Fibroblast of skin of back (primary cell): ENCODE measurements at places on chromosomes 13 and 19.

DNA sequence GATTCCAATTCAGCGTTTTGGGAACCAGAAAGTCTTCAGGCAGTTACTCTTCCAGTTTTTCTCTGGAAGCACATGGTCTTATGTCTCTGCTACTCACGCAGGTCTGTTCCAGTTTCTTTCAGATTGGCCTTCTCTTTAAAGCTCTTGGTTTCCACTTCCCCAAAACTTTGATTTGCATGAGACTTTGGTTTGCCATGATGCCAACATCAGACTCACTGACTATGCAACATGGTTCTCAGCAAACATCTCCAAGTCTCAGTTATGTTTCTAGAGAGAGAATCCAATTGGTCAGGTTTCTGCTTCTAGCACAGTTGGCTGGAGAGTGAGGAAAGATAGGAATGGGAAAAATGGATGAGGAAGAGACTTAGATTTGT is 3.1 kb downstream of the AKAP11 start:
- DNase-seq, result no peak

DNA sequence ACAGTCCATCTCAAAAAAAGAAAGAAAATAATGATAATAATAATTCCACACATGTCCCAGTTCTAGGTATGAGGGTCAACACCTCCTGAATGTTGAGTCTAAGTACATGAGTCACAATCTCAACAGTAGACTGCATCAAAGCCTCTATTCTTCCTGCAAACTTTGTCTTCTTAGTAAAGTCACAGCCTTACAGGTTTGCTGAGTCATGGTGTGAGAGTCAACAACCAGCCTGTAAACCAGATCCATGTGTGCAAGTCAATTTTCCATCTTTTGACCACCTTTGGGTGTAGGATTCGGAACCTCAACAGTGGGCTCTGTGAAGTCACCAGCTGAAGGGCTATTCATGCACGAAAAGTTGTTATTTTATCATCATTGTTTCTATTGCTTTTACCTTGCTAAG is 25.7 kb upstream of the ZNF729 start:
- no peak for DNase-seq

DNA sequence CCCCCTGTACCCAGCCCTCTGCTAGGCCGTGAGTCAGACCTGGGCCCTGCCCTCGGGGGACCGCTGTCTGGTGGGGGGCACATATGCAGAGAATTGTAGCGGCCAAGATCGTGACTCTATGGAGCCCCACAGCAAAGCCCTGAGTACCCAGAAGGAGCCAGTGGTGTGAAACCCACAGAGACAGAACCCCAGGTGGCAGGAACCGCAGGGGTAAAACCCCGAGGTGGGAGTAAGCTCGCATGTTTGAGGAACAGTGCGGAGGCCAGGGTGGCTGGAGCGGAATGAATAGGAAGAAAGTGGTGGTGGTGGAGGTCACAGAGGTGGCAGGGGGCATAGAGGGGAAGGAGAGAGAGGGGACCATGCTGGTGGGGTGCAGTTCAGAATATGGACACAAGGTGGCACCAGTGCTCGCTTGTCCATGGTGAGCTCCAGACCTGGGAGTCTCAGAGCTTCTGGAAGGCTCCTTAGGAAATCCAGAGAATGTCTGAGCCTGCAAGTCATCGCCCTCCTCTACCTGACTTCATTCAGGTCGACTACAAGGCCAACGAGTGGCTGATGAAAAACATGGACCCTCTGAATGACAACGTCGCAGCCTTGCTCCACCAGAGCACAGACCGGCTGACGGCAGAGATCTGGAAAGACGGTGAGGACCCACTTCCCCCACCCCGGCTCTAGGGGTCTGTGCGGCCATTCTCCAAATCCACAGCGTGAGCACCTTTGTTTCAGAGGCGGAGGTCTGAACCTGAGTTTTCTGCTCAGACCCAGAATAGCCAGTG is 48.9 kb downstream of the MYH14 start:
- no peak for DNase-seq

- DNase-seq, result no peak
Observed at GRCh38 chr19:12665281-12665573, 1.3 kb downstream of the MAN2B1 start.

- DNase-seq, result no peak
Observed at GRCh38 chr19:18999896-19000620, 33.3 kb downstream of the SUGP2 start.

GRCh38 chr13:87123987-87124784 is 547.0 kb upstream of the SLITRK5 start:
- DNase-seq, result peak; percentile 96

GRCh38 chr19:41426952-41427646 is at the start of gene B3GNT8:
Gene B3GNT8 (minus strand): TSS chr19:41427374. CDS start chr19:41426778, 596 bp downstream.
- DNase-seq, result peak; percentile 71

GRCh38 chr13:75391432-75392100 is 90.4 kb downstream of the TBC1D4 start:
- DNase-seq, result no peak

GRCh38 chr13:27203854-27204253 is 32.2 kb upstream of the USP12 start:
- DNase-seq, result peak; percentile 8

DNA sequence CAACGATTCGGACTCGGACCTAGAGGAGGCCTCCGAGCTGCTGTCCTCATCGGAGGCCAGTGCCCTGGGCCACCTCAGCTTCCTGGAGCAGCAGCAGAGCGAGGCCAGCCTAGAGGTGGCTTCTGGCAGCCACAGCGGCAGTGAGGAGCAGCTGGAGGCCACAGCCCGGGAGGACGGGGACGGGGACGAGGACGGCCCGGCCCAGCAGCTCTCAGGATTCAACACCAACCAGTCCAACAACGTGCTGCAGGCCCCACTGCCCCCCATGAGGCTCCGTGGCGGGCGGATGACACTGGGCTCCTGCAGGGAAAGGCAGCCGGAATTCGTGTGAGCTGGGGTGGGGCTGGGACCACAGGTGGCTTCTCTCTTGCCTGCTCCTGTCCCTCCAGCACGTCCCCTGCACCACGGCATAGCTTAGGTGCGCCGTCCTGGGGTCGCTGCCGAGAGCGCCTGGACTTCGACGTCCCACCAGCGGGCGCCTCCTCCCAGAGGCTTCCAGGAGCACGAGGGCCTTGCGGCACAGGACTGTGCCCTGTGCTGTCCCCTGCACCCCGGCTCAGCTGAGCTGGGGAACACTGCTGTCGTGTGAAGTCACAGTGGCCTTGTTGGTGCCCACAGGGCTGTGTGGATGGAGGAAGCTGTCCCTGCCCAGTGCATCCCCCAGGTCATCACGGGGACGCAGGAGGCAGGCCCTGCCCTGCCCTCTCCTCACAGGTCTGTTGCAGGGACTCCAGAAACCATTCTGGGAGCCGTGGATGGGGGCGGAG is 9.3 kb downstream of the POLR2E start:
- DNase-seq, result no peak

GRCh38 chr19:18049385-18049784 is 37.3 kb downstream of the IL12RB1 start:
- DNase-seq, result no peak

GRCh38 chr13:94952787-94953186 is 240.4 kb upstream of the SOX21 start:
- no peak for DNase-seq

DNA sequence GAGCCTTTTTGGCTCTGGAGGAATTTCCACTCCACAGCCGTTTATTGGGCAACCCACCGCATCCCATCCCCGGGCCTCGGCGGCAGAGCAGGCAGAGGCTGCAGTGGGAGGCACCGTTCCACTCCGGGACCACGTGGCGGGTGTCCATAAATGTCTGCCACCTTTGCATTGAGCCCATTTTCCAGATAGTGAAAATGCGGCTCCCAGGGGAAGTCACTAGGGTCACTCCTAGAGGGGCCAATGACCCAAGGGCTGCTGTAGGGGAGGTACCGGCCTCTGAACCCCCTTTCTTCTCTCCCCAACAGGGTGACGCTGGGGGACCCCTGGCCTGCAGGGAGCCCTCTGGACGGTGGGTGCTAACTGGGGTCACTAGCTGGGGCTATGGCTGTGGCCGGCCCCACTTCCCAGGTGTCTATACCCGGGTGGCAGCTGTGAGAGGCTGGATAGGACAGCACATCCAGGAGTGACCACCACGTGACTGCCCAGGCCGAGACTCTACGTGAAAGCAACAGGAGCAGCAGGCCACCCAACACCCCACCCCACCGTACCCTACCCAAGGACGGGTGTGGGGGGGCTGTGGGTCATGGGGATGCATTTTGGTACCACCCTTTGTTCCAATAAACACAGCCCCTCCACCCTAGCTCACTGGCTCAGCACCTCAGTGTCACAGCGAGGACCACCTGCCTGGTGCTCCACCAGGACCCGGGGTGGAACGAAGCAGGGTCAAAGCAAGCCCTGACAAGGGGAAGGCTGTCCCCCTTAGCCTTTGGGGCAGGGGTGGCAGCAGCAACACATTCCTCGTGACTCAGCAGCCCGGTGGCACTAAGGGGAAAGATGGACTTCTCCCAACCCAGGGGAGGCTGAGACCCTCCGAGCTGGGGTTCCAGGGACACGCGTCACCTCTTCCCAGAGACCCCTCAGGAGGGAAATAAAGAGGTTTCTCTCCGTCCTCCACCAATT is 1.5 kb downstream of the TIMM13 start:
- DNase-seq, result no peak

DNA sequence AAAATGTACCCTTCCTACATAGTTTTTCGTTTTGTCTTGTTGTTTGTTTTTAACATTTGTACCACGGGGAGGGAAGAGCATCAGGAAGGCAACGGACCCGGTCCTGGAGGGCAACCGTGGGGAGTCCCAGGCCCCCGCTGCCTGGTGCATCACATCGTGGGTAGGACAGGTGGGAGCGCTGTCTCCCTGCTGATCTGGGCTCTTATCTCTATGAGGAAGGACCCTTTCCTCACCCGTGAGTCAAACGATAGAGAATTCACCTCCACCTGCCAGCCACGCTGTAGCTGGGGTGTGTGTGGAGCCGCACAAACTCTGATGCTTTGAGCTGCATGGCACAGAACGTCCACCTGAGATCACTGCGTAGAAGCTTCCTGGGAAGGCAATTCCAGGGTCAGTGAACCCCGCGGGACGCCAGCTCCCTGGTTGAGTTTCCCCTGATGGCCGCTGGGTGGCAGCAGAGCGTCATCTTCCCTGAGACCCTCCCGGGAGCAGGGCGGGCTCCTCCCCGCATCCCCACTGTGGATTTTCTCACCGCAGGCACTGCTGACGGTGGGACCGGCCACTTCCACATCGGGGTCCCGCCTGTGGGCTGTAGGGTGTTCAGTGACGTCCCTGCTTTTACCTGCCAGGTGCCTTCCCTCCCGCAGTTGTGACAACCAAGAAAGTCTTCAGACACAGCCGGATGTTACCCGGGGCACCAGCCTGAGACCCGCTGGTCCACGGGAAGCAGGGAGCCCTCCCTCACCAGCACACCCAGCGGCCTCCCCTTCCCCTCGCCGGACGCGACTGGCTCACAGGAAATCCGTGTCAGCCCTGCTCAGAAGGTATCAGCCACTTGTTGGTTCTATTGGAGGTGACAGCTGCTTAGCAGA is 54.7 kb downstream of the ZNF787 start:
- DNase-seq, result peak; percentile 42

- no peak for DNase-seq
Observed at GRCh38 chr19:2775556-2776430, 7.3 kb downstream of the SGTA start.

GRCh38 chr19:38134540-38135149 is 89.4 kb downstream of the DPF1 start:
- DNase-seq, result peak; percentile 32

GRCh38 chr19:18798384-18799352 is 7.6 kb upstream of the COMP start:
- DNase-seq, result no peak

DNA sequence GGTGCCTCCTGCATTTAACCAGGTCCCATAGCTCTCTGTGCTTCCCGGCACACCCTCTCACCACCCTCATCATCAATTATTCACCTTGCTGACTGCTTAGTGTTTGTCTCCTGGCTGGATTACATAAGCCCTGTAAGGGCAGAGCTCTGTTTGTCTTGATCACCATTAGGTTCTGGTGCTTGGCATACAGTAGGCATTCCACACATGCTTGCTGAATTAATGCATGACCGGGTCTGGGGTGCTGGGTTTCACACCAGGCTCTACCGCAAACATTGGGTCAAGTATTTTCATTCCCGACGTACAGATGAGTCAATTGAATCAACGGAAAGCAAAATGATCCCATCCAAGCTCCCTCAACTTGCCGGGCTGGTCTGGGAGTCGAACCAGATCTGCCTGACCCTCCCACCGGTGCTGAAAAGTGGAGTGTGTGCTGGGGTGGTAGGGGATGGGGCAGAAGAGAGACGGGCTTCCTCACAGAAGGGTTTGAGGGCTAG is 28.5 kb downstream of the VAV1 start:
- peak; percentile 67 for DNase-seq

DNA sequence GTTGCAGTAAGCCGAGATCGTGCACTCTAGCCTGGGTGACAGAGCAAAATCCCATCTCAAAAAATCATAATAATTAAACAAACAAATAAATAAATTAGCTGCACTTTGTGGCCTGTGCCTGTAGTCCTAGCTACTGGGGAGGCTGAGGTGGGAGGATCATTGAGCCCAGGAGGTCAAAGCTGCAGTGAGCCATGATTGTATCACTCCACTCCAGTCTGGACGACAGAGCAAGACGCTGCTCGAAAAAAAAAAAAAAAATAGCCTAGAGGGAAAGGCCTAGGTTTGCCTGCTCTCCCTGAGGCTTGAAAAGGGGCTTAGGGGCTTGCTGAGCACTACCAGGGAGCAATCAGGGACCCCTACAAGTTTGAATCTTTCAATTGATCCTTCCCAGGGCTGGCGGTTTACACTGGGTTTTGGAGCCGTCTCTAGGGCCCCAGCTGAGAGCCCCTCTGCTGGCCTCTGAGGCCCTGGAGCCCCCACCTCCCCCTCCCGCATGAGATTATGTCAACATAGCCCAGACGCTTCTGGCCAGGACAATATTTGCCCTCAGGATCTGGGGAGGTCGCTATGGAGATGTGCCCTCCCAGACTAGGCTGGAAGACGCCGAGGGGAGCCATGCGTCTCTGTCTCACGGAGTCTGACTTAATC is 10.4 kb upstream of the GIPR start:
- no peak for DNase-seq

DNA sequence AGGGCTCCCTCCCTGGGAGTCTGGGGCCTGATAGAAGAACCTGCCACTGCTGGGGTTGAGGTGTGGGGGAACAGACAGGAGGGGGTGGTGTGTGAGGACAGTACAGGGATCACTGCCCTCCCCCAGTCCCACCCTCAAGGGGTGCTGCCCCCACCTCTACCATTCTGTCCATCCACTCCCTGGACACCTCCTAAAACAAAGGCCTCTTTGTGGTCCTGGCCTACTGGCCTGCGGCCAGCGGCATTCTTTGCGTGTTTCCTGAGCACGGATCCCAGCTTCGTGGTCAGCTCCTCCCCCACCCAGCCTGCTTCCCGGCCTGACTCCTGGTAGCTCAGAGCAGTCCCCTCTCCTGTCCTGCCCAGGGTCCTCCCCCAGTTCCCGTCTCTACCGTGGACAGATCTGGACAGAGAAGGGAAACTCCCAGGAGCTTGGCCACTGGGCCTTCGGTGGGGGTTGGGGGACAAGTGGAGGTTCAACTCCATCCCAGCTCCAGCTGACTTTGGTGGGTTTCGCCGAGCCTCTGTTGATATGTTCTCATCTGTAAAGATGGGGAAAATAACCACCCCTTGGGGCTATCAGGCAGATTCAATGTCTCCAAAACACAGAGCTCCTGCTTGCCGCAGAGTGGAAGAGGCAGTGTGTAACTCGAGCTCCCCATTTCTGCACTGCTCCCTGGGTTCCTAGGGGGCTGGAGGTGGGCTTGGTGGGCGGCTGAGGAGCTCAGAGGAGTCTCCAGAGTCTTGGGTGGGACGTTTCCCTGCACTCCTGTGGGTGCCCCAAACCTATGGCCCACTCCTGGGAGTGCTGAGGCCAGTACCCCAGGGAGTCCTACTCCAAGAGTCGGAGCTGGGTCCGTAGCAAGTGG is 48.7 kb downstream of the LYL1 start:
- DNase-seq, result peak; percentile 97

GRCh38 chr13:107252428-107252827 is 684.5 kb upstream of the ARGLU1 start:
- DNase-seq, result no peak

- no peak for DNase-seq
Observed at GRCh38 chr13:43077046-43077445, 53.7 kb downstream of the DNAJC15 start.
